Activated T-cell treated with anti-CD3 and anti-CD28 coated beads, Interleukin-2, amount 50 U/mL, for 24 hours (primary cell): ENCODE measurements at places on chromosomes 11 and 22.

DNA sequence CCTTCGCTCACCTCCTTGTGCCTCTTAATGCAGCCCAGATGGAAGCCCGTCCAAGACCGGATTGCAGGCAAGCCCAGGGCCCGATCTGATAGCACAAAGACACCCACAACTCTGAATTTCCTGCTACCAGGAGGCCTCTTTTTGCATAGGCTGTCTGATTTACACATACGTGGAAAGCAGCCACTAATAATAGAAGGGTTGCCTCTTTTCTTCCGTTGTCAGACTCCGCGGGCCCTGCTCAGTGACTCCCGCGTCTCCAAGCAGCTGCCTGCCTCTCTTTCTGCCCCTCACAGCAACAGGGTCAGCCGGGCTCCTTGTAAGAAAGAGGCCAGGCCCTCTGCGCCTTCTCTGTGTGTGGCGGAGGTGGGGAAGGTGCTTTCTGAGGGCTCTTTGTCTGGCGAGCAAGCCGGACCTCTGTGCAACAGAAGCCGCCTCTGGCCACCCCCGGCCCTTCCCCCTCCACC, 26.7 kb downstream of the FLI1 start:
- H3K4me1 ChIP-seq = peaks cover 98% of the 10 kb centered on the region
- peak overlapping the region; percentile 75 for H3K4me3 ChIP-seq
- H3K27me3 ChIP-seq = no peaks in the 10 kb centered on the region
- H3K36me3 ChIP-seq = peaks cover 20% of the 10 kb centered on the region
- DNase-seq = peak; percentile 67

- no peak overlapping the region for H3K27ac ChIP-seq
- H3K27me3 ChIP-seq = no peaks in the 10 kb centered on the region
- H3K4me1 ChIP-seq = no peaks in the 10 kb centered on the region
- H3K36me3 ChIP-seq = peaks cover 79% of the 10 kb centered on the region
Measured at GRCh38 chr22:31602259-31602952, 59.6 kb downstream of the PISD start.

DNA sequence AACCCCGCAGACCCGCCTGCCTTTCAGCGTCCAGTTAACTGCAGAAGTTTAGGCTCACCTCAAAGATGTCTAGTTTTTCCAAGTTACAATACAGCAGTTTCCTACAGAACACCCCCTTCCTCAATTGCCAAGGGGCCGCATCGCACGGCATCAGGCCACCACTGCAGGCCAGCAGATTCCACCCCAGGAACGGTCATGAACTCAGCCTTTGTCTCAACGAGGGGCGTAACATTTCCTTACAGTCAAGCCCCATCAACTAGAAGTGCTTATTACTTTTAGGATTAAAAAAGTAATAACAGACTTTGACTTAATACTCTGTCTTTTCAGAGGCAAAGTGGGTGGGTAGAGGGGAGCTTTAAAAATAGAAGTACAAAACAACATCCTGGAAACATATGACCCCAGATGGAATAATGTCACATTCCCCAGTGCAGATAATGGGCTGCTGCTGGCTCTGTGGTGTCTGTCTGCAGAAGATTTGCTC, 36.3 kb downstream of the PPP2R1B start:
- H3K36me3 ChIP-seq = peaks cover 46% of the 10 kb centered on the region
- H3K4me3 ChIP-seq = no peak overlapping the region
- no peaks in the 10 kb centered on the region for H3K27me3 ChIP-seq
- H3K4me1 ChIP-seq = no peaks in the 10 kb centered on the region
- peak overlapping the region; percentile 29 for H3K27ac ChIP-seq
- DNase-seq = no peak

- peak overlapping the region; percentile 100 for H3K4me3 ChIP-seq
- no peaks in the 10 kb centered on the region for H3K27me3 ChIP-seq
Measured at GRCh38 chr11:93743291-93743690, 1.8 kb downstream of the C11orf54 start.

- H3K27ac ChIP-seq = peak overlapping the region; percentile 2
- peak overlapping the region; percentile 69 for H3K4me3 ChIP-seq
- peaks cover 33% of the 10 kb centered on the region for H3K27me3 ChIP-seq
- DNase-seq = no peak
- no peaks in the 10 kb centered on the region for H3K36me3 ChIP-seq
Measured at GRCh38 chr11:8020244-8020597, 33.1 kb downstream of the EIF3F start.

GRCh38 chr22:22674467-22674866, 30.1 kb downstream of the GGTLC2 start:
- no peak overlapping the region for H3K4me3 ChIP-seq
- H3K27me3 ChIP-seq = peaks cover 16% of the 10 kb centered on the region
- H3K36me3 ChIP-seq = no peaks in the 10 kb centered on the region

DNA sequence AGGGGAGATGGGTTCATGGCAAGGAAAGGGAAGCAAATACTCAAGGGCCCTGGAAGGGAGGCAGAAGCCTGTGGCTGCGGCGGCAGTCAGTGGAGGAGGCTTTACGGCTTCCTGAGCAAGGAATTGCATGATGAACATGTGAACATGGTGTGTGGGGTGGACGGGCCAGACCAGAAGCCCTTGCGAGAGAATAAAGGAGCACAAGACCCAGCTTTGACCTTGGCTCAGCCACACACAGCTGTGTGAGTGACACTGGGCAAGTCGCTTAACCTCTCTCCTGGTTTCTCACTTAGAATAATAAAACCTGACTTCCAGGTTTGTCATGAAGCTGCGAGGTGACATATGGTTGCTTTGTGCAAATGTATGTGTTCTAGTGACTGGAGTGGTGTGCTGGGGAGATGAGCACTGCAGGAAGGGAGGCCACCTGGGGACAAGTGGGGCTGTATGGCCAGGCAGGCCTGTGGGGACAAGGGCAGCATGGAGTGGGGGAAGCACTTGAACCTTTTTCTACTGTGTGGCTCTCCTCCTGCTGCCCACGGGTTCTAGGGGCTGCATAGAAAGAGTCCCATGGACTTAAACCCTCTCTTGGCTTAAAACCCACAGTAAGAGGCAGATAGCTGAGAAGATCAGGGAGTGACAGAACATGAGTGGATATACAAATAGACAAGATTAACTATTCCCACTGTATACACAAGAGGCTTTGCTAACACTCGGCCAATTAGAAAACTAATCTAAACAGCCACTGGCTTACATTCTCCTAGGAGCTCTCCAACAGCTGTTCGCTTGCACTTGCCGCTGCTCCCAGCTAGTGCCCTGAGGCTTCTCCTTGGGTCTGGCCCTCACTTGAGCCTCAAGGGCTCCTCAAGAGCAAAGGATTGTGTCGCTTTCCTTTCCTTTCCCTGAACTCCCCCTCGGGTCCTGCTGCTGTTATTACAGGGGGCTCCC, 67.3 kb upstream of the CDON start:
- DNase-seq = no peak
- no peak overlapping the region for H3K27ac ChIP-seq
- H3K4me3 ChIP-seq = no peak overlapping the region
- H3K4me1 ChIP-seq = no peaks in the 10 kb centered on the region
- H3K36me3 ChIP-seq = no peaks in the 10 kb centered on the region

GRCh38 chr11:118224511-118225188, at the start of gene JAML:
Gene JAML (minus strand): TSS chr11:118225011. CDS start chr11:118214866, 10,145 bp downstream.
- DNase-seq = peak; percentile 76
- H3K27me3 ChIP-seq = no peaks in the 10 kb centered on the region
- no peak within 1 kb of the TSS for H3K27ac ChIP-seq

DNA sequence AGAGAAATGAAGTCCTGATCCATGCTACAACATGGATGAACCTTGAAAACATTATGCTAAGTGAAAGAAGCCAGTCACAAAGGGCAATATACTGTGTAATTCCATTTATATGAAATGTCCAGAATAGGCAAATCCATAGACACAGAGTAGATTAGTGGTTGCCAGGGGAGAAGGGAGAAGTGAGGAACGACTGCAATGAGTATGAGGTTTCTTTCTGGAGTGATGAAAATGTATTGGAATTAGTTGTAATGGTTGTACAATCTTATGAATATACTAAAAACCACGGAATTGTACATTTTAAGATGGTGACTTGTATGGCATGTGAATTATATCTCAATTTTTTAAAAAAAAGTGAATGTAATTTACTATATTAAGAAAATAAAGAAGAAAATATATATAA, 83.1 kb upstream of the GDPD4 start:
- no peak for DNase-seq
- no peak overlapping the region for H3K27ac ChIP-seq
- H3K4me3 ChIP-seq = no peak overlapping the region
- no peaks in the 10 kb centered on the region for H3K27me3 ChIP-seq

GRCh38 chr11:391117-392017, 2.6 kb upstream of the PKP3 start:
- no peak overlapping the region for H3K27ac ChIP-seq
- H3K27me3 ChIP-seq = no peaks in the 10 kb centered on the region
- H3K4me1 ChIP-seq = no peaks in the 10 kb centered on the region

GRCh38 chr22:42366806-42367581, 65.2 kb downstream of the NFAM1 start:
- no peak overlapping the region for H3K27ac ChIP-seq
- peaks cover 15% of the 10 kb centered on the region for H3K4me1 ChIP-seq
- H3K36me3 ChIP-seq = no peaks in the 10 kb centered on the region

DNA sequence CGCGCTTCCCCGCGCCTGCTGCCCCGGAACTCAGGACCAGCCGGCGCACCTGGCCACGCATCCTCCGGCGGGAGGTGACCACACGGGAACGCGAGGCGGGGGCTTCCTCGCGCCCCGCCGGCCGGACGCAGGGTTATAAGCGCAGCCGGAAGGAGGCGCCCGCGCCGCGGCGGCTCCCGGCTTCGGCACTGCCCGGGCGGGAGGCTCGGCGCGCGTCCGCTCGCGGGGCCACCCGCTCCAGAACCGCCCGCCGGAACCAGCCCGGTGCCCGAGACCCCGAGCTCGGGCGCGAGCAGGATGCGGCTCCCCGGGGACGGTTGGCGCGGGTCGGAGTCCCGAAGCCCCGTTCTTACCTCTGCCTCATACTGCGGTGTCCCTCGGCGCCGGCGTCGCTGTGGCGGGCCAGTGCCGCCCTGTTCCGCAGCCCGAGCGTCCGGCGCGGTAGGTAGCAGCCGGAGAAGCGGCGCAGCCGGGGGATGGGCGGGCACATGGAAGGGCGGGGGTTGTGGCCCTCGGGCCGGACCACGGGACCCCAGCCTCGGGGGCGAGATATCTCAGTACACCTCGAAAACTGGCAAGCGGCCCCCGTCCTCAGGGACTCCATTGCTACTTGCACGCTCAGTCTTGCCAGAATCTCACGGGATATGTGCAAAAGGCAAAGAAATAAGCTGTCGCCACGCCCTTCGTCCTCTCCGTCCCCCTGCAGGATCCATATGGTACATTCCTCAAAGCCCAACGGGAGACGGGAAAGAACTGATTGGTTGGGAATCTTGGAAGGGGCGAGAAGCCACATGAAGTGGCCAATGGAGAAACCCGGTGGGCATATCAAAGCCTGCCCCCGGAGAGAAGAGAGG, 23.1 kb downstream of the MICAL3 start:
- peaks cover 48% of the 10 kb centered on the region for H3K4me1 ChIP-seq
- DNase-seq = peak; percentile 88
- peak overlapping the region; percentile 87 for H3K4me3 ChIP-seq
- peaks cover 5% of the 10 kb centered on the region for H3K36me3 ChIP-seq

GRCh38 chr11:117271208-117271607, 19.9 kb upstream of the BACE1-AS start:
- H3K27ac ChIP-seq = no peak overlapping the region
- H3K36me3 ChIP-seq = peaks cover 54% of the 10 kb centered on the region
- H3K4me1 ChIP-seq = peaks cover 11% of the 10 kb centered on the region
- H3K27me3 ChIP-seq = no peaks in the 10 kb centered on the region
- no peak for DNase-seq

- DNase-seq = no peak
- H3K27me3 ChIP-seq = peaks cover 18% of the 10 kb centered on the region
- H3K4me3 ChIP-seq = no peak overlapping the region
- H3K4me1 ChIP-seq = peaks cover 5% of the 10 kb centered on the region
- no peak overlapping the region for H3K27ac ChIP-seq
Measured at GRCh38 chr11:73186886-73187285, 31.2 kb upstream of the P2RY2 start.

GRCh38 chr11:76856106-76856505, 4.6 kb upstream of the ACER3 start:
- H3K27ac ChIP-seq = no peak overlapping the region
- no peak for DNase-seq
- peaks cover 17% of the 10 kb centered on the region for H3K4me1 ChIP-seq
- no peaks in the 10 kb centered on the region for H3K36me3 ChIP-seq

DNA sequence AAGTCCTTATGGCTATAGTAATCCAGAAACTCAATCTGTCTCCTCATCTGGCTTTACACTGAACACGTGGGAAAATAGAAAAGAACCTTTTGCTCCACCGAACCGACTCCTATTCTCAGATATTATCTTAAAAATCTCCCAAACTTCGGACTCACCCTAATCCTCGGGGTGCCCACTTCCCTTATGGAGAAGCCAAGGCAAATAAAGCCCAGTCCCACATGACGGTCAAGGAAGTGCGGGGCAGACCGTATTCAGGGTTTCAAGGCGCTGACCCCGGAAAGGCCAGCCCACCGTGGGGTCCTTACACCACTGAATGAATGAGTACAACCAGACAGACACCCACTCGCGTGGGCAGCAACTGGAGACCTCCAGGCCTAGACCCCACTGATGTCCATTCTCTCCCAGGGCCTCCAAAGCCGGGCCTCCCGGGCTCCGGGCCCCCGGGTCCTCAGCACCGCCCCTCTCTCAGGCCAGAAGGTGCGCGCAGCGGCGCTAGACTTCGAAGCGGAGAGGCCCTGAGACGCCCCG, 489 bp downstream of the NUP98 start:
- H3K4me1 ChIP-seq = peaks cover 51% of the 10 kb centered on the region
- DNase-seq = no peak
- peak overlapping the region; percentile 98 for H3K27ac ChIP-seq
- peak overlapping the region; percentile 94 for H3K4me3 ChIP-seq
- H3K36me3 ChIP-seq = peaks cover 53% of the 10 kb centered on the region

DNA sequence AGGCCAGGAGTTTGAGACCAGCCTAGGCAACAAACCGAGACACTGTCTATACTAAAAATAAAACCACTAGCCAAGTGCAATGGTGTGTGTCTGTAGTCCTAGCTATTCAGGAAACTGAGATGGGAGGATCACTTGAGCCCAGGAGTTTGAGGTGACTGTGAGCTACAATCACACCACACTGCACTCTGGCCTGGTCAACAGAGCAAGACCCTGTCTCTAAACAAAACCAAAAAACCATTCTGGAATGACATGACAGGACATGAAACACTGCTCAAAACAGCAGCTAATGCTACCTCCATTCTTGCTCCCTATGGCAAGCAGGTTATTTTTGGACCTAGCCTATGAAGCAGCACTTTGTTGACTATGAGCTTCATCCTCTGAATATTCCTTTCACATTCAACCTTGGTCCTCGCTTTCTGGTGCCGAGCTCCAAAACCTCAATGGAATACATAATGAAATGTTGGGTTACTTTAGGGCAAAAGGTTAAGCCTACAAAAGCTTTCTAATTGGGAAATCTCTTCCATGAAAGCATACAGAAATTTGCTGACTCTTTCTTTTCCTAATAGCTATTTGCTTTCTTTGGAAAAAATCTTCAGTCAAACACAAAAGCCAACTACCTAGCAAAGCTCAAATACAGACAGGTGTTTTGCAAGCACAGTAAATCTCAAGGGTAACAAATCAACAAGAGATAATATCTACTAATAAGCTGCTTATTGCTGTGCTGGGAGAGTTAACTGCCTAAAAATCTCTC, 21.1 kb downstream of the SIK3 start:
- no peak overlapping the region for H3K4me3 ChIP-seq
- no peaks in the 10 kb centered on the region for H3K27me3 ChIP-seq
- H3K27ac ChIP-seq = no peak overlapping the region
- H3K36me3 ChIP-seq = peaks cover 10% of the 10 kb centered on the region
- no peak for DNase-seq
